ENCODE measurements at places on chromosomes 16 and 17.

DNA sequence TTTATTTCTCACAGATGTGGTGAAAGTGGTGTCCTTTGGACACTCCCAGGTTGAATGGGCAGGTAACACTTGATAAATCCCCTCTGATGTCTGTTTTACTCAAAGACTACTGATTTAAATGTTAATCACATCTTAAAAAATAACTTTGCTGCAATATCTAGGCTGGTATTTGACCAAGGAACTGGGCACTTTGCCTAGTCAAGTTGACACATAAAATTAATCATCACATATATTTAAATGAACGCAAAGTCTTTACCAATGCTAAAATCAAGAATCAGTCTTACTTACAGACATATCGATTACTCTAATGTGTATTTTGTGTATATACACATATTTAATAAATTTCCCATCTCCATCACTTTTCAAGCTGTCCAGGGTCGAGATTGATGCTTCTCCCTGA lies 7.0 kb downstream of the MT2A start:
- no peak for DNase-seq

GRCh38 chr16:88389621-88390160 lies 6.9 kb downstream of the ZNF469 start:
- no peak for DNase-seq

DNA sequence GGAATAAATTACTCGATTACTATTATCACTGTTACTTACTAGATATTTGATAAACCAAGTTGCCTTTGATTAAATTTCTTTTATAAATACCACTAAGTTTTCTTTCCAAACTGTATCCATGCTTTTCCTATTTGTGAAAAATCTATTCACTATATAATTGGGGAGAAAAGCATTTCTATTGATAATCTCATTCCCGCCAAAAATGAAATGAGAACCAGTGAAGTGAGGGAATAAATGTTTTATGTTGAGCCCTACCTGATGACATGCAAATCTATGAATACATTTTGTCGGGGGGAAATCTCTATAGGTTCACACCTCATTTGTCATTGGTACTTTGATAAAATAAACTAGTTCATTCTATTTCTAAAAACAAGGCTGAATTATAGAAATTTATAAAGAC lies 15.7 kb downstream of the BRIP1 start:
- no peak for DNase-seq

- DNase-seq: no peak
Measured at GRCh38 chr17:75433218-75433783, 23.1 kb upstream of the TMEM94 start.

DNA sequence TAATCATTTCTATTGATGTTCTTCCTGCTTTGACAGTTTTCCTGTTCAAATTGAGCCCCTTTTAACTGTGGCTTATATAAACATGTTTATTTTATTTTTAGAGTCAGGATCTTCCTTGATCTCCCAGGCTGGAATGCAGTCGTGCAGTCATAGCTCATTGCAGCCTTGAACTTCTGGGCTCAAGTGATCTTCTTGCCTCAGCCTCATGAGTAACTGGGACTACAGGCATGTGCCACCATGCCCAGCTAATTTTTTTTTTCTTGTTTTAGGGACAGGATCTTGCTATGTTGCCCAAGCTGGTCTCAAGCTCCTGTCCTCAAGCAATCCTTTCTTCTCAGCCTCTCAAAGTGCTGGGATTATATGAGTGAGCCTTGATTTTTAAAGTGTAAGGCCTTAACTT lies 14.7 kb downstream of the PHKB start:
- no peak for DNase-seq

DNA sequence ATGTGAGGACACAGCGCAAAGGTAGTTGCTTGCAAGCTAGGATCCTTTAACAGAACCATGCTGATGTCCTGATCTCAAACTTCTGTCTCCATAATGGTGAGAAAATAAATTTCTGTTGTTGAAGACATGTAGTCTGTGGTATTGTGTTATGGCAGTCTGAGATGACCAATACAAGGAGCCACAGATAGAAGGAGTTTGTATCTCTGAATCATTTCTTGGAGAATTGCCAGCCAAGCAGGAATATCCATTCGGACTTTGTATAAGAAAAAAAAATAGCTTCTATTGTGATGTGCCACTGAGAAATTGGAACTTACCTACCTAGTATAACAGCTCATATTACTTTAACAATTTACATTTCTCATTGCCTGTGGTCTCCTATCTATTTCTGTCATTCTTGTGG lies 447.6 kb upstream of the CA10 start:
- no peak for DNase-seq

GRCh38 chr17:66290101-66290722 lies 12.2 kb upstream of the PRKCA start:
- no peak for DNase-seq

GRCh38 chr17:82684228-82684841 lies 14.2 kb downstream of the RAB40B start:
- no peak for DNase-seq

- peak; percentile 45 for DNase-seq
Measured at GRCh38 chr16:89574681-89575246, 794 bp upstream of the CPNE7 start.

GRCh38 chr17:17433000-17433703 lies 43.6 kb upstream of the MED9 start:
- DNase-seq: no peak

DNA sequence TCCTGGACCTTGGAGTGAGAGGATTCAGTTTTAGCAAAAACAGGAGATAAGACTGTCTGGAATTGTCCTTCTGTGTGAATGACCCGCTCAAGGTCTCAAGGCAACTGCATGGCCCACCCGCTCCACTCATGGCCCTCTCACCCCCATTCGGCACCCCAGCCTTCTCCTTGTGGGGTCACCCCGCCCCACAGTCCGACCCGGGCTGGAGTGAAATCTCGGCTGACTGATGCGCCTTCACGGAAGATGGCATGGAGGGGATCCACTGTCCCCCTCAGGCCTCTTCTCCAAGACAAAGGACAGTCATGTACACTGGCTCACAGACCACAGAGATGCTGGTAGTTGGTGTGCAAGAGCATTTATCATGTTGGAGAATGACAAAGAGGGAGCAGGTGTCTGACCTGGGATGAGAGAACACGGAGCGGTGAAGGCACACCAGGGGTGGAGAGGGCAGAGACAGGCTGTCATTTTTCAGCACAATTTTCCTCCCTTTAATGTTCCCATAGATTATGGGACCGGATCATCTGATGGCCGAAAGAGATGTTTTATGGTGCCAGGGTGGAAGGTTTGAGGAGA lies 391.9 kb upstream of the TNRC6C start:
- DNase-seq: no peak

GRCh38 chr17:19760746-19761145 lies 12.6 kb upstream of the ALDH3A1 start:
- no peak for DNase-seq

GRCh38 chr16:62445909-62446308 lies 409.7 kb upstream of the CDH8 start:
- DNase-seq: no peak

DNA sequence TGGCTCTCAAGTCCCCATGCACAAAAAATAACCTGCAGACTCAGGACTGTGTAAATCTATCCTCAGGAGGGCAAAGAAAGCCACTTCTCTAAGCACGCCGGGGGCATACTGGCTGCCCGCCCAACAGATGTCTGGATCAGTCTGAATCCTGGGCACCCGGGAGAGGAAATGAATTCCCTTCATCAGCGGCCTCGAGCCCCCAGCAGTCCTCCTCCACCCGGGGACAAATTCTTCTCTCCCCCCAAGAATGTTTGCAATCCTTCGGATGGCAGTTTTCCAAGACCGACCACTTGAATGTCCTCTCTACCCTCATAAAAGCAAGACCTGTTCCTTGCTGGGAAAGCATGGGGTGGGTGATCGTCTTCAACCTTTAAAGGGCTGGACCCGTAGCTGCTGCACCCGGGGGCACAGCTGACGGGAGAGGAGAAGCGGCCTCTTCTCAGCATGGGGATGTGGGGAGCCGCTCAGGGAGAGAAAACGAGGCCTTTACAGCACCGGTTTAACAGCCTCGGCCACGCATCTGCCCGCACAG lies 9.4 kb upstream of the MAP2K3 start:
- DNase-seq: no peak

All from stimulated activated CD4-positive, alpha-beta T cell treated with anti-CD3 and anti-CD28 coated beads, Interleukin-12 subunit alpha, Interleukin-12 subunit beta, amount 100 ng/mL, for 24 hours (primary cell).